ENCODE measurements at places on chromosomes 16 and 17.
A peak's percentile ranks its signal among the peaks of the same experiment; 100 is the strongest.

DNA sequence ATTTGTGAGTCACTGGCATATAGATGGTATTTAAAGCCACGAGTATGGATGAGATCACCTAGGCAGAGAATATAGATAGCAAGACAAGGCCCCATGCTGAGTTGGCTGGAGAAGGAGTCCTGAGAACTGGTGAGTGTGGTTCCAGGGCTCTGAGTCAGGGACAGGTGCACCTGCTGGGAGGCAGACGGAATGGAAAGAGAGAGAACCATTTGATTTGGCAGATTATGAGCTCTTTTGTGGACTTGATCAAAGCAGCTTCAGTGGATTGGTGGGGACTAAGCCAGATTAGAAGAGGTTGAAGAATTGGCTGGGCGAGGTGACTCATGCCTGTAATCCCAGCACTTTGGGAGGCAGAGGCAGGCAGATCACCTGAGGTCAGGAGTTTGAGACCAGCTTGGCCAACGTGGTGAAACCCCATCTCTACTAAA lies 4.3 kb upstream of the C16orf92 start:
- no peak for DNase-seq

DNA sequence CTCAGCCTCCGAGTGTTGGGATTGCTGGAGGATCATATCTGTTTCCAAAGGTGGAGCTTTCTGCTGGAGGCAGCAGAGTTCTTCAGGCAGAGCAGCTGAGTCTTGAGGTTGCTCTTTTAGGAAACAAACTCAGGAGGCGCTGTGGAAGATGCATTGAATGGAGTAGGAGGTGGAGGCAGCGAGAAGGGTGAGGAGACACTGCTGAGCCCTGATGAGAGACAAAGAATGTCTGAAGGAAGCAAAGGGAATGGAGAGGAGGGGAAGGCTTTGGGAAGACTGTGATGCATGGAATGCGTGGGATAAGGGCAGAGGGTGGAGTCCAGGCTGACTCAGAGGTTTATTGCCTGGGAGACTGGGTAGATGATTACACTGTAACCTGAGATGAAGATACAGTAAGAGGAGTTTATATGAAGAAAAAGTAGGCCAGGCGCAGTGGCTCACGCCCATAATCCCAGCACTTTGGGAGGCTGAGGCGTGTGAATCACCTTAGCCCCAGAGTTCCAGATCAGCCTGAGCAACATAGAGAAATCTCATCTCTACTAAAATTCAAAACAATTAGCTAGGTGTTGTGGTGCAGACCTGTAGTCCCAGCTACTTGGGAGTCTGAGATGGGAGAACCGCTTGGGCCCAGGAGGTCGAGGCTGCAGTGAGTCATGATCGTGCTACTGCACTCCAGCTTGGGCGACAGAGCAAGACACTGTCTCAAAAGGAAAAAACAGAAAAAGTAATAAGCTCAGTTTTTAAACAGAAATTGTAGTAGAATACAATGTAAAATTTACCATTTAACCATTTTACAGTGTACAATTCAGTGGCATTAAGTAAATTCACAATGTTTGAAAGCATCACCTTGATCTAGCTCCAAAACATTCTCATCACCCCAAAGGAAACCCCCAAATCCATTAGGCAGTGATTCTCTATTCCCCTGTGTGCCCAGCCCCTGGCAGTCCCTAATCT lies 17.8 kb upstream of the TMEM219 start:
- DNase-seq, result peak; percentile 98

DNA sequence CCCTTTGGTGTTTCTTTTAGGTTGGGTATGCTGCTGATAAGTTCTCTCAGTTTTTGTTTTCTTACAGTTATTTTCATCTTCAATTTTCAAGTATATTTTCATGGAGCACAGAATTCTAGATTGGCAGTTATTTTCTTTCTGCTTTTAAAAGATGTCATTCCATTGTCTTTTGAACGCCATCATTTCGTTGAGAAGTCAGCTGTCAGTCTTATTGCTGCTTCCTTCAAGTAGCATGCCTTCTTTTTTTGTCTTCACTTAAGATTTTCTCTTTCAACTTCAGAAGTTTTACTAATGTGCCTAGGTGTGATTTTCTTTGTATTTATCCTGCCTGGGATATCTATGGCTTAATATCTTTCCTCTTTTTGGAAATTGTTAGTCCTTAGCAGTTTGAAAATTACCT lies 262.2 kb upstream of the PMFBP1 start:
- DNase-seq, result no peak

- no peak for DNase-seq
Observed at GRCh38 chr17:45703348-45703747, 80.8 kb upstream of the CRHR1 start.

DNA sequence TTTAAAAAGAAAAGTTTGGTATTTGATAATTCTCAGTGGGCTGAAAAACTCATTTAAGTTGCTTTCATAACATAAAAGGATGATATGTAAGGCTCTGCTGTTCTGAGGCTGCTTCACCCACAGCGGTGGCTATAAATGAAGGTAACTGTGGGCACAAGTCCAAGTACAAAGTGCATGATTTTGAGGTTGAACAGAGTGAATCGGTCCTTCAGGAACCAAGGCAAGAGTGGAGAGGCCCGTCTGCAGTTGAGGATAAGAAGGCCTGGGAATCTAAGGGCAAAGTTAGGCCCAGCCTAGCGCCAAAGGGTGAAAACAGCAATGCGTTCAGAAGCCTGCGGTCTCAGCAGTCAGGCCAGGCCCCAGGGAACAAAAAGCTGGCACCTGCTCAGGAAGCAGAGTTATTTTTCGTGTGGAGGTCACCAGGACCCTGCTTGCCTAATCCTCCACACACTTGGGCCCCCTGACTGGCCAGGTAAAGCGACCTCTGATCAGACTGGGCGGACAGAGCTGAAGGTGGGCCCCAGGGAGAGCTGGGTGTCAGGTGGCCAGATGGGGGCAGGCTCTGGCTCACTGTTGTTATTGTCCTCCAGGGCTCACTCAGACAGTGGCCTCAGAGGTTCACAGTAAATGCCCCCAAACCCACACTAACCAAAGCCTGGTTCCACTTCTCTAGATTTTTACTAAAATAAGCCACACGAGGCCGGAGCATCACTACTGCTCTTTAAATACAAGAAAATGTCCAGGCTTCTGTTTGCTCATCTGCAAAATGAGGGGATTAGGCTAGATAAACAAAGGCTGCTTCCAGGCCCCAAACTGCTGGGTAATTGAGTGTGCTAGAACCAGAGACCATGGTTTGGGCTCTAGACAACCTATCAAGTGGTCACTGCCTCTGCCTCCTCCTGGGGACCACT lies 46.5 kb downstream of the TEX2 start:
- DNase-seq, result no peak
